ENCODE measurements at places on chromosomes 1 and 21. TPM values are rescaled to one million over a fixed set of nuclear protein-coding genes. Genes with fewer than 3 reads are reported as not detected.

The RYR2 gene
- total RNA-seq = 0.03 TPM

The ARHGAP29 gene
- 11.2 TPM for total RNA-seq

The MEF2D gene
- 30.3 TPM for total RNA-seq

The TMEM125 gene
- total RNA-seq = not detected

The SRSF4 gene
- 43.7 TPM for total RNA-seq

The NRAS gene
- total RNA-seq = 28.6 TPM

The COL8A2 gene
- total RNA-seq = 0.10 TPM

The C4BPA gene
- 0.50 TPM for total RNA-seq

The DMRTA2 gene
- 0.10 TPM for total RNA-seq

The GIPC2 gene
- total RNA-seq = 0.05 TPM

The CR1L gene
- 0.15 TPM for total RNA-seq

The SV2A gene
- total RNA-seq = 0.15 TPM

The OXCT2 gene
- total RNA-seq = 0.61 TPM

Measured in A549 treated with AZD2906 at 1 μM for 4 hours (cell line).